ENCODE measurements at places on chromosomes 7 and 10. TPM values are rescaled to one million over a fixed set of nuclear protein-coding genes. Genes with fewer than 3 reads are reported as not detected.

CDHR1 gene
- total RNA-seq: 1.7 TPM

- DNase-seq: no peak
Observed at GRCh38 chr10:58440484-58440883, 55.3 kb downstream of the TFAM start.

DNA sequence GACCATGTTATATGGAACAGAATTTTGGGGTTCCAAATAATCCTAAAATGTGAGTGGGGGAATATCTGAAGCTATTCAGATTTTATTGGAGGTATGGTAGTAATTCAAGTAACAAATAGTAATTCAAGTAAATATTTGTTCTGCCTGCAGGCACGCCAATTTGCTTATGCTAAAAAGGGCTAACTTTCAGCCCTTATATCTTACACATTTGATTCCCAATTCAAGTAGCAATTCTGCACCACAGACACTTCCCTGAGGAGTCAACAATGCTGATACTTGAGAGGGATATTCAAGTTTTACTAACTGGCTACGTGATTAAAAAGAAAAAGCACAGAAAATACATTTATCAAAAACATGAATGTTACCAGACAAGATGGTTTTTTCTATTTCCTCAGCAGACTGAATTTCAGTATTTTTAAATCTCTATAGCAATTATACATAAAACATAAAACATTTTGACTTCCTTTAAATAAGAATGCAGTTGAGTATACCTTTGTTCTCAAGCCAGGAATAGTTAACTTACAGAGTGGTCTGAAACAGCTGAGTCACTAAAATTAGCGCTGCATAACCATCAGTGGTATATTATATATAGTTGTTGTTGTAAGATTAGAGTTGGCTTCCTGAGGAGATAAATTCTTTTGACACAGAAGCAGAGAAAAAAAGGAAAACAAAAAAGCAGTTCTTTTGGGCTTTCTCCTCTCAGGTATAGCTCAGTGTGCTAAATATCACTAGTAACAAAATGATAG is 33.9 kb downstream of the MTPN start:
- no peak for DNase-seq

DNA sequence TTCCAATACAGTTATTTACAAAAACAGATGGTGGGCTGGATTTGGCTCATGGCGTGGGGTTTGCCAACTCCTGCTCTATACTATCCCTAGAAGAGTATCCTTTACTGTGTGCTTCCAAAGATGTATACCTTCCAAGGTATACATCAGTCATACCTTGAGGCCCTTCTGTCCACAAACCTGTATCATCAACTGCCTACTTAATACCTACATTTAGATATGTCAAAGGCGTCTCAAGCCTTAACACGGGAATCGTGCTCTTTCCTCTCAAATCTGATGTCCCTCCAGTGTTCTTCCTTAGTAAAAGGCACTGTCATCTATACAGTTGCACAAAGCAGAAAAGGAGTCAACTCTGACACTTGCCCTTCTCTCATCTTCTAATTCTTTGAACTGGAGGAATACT is 36.9 kb downstream of the NAMPT start:
- DNase-seq: no peak

GRCh38 chr7:78496096-78496630 is 697.6 kb downstream of the PHTF2 start:
- DNase-seq: no peak

DNA sequence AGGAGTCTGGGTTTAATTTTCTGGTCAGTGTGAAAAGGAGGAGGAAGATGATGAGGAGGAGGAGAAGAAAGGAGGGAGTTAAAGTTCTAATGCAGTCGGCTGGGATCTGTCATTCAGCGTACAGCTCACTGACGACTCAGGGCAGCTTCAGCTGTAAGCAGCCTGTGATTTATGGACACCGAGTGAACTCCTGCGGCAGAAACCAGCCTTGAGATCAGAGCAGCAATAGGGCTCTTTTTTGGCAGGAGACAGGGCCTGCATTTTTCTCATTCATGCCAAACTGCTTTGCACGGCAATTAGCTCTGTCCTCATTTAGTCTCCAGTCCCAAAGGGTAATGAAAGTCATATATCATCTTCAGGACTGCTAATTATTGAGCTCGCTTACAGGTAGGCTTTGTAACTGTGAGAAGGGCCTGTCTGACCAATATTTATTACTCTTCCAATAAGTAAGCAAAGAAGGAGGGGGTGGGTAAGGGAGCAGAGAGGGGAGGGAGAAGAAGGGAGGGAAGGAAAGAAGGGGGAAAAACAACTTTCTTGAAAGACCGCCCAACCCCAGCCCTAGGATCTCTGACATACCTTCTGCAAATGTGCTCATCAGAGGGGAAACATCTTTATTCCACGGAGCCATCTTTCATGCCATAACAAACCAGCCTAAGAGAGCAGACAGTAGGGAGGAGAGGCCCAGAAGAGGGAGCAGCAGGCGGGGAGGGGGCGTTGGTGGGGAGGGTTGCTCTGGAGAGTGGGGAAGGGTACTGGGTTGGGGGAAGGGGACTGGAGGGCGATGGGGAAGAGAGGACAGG is 48.1 kb upstream of the COMTD1 start:
- peak; percentile 72 for DNase-seq

SLC16A12 gene
- 1.7 TPM for total RNA-seq

- DNase-seq: no peak
Observed at GRCh38 chr7:117600911-117601310, 121.1 kb downstream of the CFTR start.

DNA sequence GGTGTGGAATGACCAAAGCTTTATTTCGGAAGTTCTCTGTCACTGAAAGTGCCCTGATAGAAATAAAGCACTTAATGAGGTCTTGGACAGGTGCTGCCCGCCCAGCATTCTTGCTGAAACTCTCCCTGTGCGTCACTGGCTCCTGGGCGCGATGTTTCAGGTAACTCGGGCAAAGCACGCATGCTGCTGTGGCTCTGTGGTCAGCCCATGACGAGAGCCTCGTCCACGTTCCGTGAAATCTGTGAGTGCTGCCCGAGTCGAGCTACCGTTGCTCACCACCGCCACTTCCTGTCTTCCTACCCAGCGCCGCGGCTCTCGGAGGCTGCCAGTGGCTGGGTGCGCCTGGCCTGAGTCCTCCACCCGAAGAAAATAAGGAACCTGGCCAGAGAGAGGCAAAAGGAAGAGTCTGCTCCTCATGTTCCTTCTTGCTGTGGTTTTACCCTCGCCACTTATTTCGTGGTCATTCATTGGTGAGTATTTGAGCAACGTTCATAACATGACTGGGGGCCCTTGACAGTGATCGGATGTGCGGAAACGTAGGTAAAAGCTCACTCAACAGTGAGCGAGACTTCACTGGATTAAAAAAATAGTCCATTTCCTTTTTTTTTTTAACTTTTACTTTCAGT is 95.5 kb downstream of the MAP3K8 start:
- no peak for DNase-seq

- DNase-seq: no peak
Observed at GRCh38 chr10:31923389-31923788, 5.2 kb downstream of the ARHGAP12 start.

FAM221A gene
- total RNA-seq: 5.3 TPM

CCL26 gene
- total RNA-seq: 0.69 TPM

DNA sequence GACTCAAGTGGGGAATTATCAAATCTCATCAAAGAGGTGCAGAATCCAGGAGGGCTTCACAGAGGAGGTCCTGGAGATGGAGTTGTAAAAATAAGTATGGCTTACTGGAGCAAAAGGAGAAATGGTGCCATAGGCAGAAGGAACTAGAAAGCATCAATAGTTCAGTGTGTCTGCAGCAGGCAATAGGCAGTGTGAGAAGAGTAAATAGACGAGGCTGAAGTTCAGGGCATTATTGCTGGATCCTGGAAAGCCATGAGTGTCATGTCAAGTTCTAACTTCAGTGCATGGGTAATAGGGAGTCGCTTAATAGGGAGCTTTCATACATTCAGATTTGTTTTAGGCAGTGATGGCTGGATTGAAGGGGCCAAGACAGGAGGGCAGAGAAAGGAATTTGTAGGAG is 39.3 kb downstream of the CYP26A1 start:
- no peak for DNase-seq

GRCh38 chr10:132137111-132138072 is 49.4 kb upstream of the DPYSL4 start:
- DNase-seq: no peak

DNA sequence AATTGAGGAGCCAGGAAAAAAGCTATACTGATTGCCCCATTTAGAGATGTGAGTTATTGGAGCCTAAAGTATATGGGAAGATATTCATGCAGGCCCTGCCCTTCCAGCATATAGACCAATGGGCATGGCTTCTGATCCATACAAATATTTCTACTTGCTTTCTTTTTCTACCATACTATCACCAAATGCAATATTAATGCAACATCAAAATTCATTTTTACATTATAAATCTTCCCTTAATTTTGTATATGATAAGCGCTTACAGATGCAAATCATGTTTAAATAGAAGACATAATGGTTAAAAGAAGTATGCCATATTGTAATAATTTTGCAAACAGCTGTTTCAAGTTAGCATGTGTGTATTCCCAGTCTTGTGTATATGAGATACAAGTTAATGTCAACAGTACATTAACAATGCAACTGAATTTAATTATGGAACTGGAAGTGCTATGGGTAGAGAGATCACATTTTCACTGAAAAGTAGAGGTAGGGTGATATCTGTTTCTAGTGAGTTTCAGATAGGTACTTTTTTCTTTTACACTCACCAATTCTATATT is 24.6 kb upstream of the WNT16 start:
- DNase-seq: peak; percentile 82

- no peak for DNase-seq
Observed at GRCh38 chr10:84356928-84357327, 28.5 kb downstream of the CCSER2 start.

- DNase-seq: no peak
Observed at GRCh38 chr7:43123457-43123856, 11.0 kb downstream of the HECW1 start.

- DNase-seq: no peak
Observed at GRCh38 chr10:36677431-36677768, 448.0 kb upstream of the ANKRD30A start.

BCAP29 gene
- 43.4 TPM for total RNA-seq

BMPER gene
- 13.3 TPM for total RNA-seq
